Esophagus squamous epithelium (tissue), 5 donors: ENCODE measurements at places on chromosomes 11 and 22.

GRCh38 chr22:47228767-47229166, 466.3 kb downstream of the TBC1D22A start:
- no peak for DNase-seq

GRCh38 chr11:14969901-14970323, 2.2 kb downstream of the CALCA start:
- no peak for DNase-seq

GRCh38 chr11:106463154-106463553, 385.7 kb downstream of the AASDHPPT start:
- DNase-seq = no peak

DNA sequence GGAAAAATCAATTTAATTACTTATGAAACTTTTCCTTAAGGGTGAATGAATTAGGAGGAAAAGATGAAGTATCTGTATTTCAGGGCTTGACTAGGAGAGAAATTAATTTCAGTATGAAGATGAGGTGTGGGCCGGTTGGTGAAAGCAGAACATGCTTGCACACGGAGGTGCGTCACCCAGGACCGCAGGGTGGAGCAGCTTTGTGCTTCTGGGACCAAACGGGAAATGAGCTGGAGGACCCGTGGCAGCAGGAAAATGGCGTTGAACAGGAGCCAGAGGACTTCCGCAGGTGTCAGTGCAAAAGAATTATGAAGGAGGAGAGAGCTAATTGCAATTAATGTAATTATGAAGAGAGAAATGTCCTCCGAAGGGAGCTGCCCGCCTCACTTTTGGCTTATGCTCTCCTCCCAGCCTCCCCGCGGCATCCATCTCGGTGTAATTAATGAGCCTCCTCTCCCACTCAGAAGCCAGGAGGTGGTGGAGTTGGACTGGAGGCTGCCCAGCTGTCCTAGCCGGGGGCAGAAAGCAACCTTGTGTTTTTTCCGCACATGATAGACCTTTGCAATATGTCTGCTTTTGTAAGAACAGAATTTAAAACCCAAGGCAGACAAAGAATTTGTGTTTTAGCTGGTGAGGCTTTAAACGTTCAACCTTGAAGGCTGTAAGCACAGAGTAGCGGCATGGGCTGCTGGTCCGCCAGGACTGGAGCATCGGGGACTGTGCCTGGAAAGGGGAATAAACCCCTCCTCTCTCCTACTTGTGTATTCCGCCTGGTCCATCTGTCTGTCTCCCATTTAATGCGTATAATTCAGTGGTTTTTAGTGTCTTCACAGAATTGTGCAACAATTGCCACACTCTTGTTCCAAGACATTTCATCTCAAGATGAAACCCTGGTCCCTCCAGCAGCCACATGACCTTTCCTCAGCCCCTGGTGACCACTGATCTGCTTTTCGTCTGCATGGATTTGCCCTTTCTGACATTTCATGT, 180.6 kb downstream of the TBC1D22A start:
- no peak for DNase-seq

DNA sequence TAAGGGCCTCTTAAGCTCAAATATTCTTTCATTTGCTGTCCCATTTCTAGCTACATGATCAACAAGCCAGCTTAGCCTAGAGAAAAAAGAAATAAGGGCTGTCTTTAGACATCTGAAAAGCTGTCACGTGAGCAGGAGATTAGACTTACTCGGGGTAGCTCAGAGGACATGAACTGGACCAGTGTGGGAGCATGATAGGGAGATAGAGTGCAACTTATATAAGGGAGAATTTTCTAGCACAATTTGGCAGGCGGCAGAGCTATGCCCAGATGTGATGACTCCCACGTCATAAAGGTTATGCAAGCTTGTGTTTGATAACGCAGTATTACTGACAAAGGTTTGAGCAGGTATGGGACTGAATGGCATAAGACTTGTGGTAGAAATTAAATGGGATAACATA, 28.2 kb upstream of the TPBGL start:
- no peak for DNase-seq

DNA sequence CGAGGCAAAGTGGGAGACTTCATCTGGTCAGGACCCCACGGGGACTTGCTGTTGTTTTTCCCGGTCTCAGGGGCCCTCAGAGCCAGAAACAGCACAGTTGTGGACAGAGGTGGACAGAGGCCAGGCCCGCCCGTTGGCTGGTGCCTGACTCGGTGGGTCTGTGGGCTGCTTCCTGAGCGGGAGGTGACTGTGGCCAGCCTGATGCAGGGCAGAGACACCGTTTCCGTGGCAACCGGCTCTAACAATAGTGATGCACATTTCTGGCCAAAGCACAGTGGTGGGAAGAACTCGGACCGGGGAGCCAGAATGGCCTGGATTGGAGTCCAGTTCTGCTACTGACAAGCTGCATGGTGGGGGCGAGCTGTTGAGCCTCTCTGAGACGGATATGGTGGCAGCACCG, 58.7 kb upstream of the ATXN10 start:
- DNase-seq = no peak

DNA sequence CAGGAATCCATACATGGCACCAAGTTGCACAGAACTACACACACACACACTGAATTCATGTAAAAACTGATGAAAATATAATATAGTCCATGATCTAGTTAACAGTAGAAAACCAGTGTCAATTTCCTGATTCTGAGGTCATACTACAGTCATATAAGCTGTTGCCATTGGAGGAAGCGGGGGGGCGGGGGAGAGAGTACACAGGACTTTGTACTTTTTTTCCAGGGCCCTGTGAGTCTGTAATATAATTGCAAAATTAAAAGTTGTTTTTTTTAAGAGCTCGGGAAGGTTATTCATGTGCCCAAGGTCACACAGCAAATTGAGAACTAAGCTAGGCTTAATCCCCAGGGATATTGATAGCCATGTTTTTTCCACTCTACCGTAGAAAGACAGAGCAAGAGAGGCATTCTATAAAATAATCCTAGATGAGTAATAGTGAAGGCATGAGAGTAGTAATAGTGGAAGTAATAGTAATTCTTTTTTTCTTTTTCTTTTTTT, 312.3 kb downstream of the MN1 start:
- no peak for DNase-seq

GRCh38 chr22:19275104-19275503, 16.4 kb downstream of the CLTCL1 start:
- DNase-seq = no peak

DNA sequence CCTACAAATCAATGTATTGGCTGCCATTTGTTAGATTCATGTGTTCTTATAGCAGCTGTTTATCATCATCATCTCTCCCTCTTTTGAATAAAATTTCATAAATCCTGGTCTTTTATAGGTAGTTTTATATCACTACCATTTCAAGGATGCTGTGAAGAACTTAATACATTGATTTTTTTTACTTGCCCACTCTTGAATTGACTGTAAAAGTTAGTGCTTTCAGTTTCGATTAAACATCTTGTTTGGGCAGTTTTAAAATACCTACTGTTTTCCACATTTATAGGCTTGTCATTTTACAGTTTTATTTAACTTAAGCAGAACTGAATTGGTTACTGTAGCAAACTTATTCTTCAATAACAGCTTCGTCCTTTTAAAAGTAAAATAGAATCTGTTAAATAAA, 59.5 kb downstream of the TTC17 start:
- no peak for DNase-seq

DNA sequence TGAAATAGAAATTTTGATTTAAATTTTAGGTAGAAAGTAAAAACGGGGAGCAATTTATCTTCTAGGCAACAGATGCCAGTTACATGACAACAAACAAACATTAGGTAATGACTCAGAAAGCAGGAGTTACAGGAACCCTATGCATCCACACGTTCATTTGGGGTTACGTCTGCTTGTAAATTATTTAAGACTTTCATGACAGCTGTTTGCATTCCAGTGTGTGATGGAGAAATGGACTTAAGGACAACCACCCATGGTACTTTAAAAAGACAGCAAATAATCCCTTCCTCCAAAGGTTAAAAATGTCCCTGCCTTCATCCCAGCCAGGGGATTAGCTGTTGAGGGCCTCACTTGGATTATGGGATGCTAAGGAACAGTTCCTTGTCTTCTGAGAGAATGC, 11.8 kb downstream of the E2F8 start:
- DNase-seq = no peak

DNA sequence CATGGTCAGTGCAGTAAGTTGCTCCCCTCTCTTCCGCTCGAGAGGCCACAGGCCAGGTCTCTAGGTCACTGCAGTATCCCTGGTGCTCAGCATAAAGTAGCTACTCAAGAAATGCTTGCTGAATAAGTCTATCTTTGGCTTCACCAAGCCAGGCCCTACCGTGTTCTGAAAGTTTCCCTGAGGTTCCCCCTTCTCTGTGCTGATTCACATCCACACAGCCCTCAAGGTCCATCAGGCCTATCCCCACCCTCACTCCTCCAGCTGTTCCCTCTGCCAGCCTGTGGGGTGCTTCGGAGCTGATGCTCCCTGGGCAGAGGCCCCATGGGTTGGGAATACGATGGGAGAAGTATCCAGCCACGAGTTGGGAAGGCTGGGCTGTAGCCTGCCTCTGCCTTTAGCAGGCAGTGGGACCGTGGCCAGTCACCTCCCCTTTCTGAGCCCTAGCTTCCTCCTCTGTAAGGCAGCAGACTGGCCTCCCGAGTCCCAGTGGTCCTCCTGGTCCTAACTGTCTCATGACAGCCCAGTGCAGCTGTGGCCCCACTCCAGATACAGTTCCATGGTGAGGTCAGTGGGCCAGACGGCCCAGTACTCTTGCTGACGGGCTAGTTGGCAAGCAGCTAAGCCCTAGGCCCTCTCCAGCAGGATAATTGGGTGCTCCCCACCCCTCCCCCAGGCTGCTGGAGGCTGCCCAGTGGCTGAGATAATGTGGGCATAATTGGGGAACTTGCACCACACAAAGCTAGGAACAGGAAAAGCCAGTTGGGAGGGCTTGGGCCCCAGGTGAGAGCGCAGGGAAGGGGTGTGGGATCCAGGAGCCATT, 48.2 kb downstream of the NECTIN1 start:
- DNase-seq = no peak

DNA sequence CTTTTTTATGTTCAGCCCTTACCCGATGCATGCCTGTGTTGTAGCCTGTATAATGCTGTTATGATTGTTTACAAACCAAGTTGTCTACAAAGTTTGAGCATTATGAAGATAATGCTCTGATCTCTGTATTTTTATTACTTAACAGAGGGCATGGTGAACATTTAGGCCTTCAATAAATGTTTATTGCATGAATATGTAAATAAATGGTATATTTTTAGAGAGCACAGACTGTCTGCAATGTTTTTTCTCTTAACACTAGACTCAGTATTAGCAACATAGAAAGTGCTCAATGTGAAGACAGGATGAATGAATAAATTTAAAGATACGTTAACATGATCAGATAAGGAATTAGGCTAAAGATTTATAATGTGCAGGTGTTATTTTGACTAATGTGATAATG, 130.9 kb downstream of the UVRAG start:
- no peak for DNase-seq

DNA sequence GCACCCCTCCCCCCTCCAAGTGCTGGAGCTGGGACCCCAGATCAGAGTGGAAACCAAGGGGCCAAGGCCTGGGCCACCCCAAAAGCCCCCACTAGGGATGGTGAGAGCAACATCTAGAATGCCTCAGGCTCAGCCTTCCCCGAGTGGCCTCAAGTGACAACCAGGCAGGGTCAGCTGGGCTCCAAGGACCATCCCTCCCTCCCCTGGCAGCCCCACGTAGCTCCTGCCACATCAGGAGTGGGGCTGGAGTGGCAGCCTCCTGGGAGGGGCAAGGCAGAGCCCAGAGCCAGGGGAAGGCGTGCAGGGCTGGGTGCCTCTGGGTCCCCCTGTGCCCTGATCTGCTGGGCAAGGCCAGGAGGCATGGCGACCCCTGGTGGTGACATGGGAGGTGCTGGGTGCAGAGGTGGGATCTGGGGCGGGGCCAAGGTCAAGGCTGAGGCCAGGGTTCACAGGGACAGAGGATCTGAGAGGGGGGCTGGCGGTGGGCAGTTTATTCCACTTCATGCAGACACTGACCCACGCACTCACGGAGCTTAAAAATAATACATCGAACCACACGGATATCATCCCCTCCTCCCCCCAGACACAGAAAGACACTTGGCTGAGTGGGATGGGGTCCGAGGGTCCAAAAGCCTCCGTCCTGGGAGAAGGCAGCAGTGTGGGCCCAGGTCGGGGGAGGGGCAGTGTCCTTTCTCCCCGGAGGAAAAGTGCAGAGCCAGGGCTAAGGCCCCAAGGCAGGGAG, 15.8 kb upstream of the EHD1 start:
- DNase-seq = no peak
